Activated CD4-positive, alpha-beta T cell treated with anti-CD3 and anti-CD28 coated beads, Interleukin-10, Interleukin-2, amounts not matched to agents 100 ng/mL and 50 ng/mL, durations not matched to agents 16 hours and 8 hours (primary cell): ENCODE measurements at places on chromosomes 12 and 14.

GRCh38 chr12:71162832-71163763 is 5.3 kb upstream of the TSPAN8 start:
- no peak for DNase-seq

- no peak for DNase-seq
Observed at GRCh38 chr12:13241833-13242488, 45.4 kb downstream of the EMP1 start.

GRCh38 chr12:84842406-84843013 is 70.1 kb downstream of the SLC6A15 start:
- peak; percentile 48 for DNase-seq

DNA sequence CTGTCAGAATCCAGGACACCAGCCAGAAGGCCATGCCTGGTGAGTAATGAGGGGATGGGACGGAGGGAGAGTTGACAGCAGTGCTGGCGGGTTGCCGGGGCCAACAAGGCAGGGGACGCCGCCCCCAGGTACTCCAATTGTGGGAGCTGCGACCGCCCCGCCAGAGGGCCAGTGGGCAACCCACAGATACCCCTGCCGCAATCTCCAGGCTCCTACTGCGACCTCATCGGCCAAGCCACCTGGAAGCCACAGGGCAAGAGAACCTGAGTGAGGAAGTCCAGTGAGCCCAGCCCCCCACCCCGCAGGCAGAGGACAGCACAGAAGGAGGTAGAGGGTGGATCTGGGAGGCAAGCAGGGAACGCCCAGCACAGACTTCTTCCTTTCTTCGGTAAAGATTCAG is 103.0 kb downstream of the RIMBP2 start:
- DNase-seq: no peak

GRCh38 chr12:106897981-106898901 is 57.5 kb upstream of the TMEM263 start:
- no peak for DNase-seq

DNA sequence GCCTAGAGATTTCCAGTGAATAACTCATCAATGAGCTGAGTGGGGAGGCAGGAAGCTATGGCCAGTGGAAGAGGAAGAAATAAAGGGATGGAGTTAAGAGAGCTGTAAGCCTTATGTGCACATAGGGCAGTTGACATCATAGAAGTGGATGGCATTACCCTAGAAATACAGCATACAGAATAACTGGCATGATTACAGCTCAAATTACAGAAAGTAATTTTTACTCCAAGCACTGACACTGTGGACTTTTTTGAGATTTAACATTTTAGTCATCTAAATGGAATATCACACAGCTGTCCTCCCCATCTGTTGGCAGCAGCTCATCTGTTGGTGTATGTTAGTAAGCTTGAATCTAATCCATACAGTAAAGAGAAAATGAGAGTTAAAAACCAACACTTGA is 5.4 kb upstream of the IPO8 start:
- DNase-seq: no peak

GRCh38 chr12:30003321-30003720 is 219.6 kb upstream of the TMTC1 start:
- DNase-seq: no peak

GRCh38 chr14:31994391-31995033 is 82.6 kb upstream of the ARHGAP5 start:
- no peak for DNase-seq

- peak; percentile 83 for DNase-seq
Observed at GRCh38 chr12:47904713-47905709, at the start of gene VDR. VDR (minus strand) TSS chr12:47904994; CDS start chr12:47879113, 25,881 bp downstream.

DNA sequence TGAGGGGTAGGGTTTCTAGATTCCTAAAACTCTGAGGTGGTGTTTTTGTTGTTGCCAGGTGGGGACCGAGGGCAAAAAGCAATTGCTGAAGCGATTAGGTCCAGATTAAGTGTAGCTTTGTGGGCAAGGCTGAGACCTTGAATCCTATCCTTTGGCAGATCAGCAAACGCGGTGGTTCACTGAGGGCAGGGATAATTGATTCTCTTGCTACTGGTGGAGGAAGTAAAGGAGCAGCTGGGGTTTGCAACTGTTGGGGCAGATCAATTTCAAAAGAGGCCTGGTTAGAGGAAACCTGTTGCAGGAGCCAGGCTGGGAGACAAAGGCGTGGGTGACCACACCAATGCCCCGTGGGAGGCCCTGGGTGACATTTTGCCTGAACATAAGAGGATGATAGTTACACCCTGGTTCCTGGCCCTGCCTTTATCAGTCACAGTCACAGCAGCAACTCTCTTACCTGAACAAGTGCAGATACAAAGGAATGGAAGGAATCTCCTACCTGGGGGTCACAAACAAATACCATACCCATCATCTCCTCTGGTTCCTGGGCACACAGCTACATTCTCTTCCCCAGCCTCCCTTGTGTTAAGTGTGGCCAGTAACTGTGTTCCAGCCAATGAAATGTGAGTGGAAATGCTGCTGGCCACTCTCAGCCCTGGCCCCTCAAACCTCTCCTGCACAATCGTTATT is 43.3 kb upstream of the RASSF3 start:
- no peak for DNase-seq

GRCh38 chr14:55441286-55441685 is 870 bp upstream of the TBPL2 start:
- no peak for DNase-seq

GRCh38 chr12:115752156-115752555 is 525.3 kb downstream of the MED13L start:
- no peak for DNase-seq

DNA sequence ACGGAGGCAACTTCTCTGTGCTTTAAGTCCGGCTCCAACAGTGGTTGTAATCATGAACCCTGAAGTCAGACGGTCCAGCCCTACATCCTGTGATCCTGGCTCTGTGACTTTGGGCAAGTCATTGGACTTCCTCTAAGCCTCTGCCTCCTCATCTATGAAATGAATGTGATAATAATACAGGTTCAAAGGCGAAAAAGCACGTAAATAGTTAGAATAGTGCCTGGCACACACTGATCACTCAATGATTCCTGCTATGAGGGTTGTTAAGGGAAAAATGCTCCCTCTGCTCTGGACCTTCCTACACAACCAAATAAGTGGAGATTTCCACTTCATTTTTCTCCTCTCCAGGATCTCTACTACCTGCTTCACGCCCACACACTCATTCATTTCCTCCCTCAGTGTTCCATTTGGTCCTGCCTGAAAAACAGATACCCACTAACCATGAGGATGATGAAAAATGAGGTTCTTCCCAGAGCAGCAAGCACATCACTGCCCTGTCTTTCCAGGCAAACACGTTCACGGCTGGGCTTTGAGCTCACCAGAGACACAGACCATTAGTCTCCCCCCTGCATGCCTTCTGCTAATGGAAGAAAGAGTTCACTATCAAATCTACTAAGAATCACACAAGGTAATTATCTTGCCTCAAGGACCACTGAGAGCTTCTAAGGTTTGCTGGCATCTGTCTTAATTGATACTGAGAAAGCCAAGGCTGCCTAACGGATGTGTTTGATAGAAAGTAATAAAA is 13.2 kb downstream of the NUAK1 start:
- no peak for DNase-seq

GRCh38 chr12:52142431-52142830 is 49.4 kb downstream of the KRT80 start:
- no peak for DNase-seq

- DNase-seq: no peak
Observed at GRCh38 chr12:7731486-7731885, 15.7 kb downstream of the CLEC4C start.

DNA sequence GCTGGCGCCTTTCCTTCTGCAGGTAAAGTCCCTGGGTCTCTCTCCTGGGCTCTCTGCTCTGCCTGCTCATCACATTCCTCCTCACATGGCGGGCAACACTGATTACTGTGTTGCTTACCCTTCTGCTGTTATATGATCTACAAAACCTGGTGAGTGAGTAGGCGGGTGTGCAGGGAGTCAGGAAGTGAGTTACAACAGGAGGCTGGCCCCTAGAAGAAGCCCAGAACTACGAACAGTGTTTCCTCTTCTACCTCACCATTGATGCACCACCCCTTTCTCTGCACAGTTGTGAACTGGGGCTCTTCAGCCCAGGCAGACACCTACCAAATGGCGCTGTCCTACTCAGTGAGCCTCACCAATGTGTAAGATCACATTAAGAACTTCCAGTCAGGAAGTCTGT is 4.9 kb upstream of the KLHL33 start:
- peak; percentile 42 for DNase-seq

DNA sequence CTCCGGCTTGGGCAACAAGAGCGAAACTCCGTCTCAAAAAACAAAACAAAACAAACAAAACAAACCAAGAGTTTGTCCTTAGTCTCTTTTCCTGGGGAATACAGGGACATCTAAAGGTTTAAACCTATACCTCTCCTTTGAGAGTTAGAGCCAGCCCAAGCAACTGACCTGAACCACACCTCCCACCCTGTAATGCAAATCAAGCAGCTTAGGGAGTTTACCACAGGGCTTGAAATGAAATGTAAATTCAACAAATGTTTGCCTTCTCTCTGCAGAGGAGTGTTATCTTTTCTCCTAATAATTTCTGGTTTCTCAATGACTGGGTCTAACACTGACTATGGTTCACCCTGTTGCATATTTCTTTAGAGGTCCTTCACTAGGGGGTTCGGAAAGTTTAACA is 16.7 kb downstream of the PPP1CC start:
- DNase-seq: no peak

DNA sequence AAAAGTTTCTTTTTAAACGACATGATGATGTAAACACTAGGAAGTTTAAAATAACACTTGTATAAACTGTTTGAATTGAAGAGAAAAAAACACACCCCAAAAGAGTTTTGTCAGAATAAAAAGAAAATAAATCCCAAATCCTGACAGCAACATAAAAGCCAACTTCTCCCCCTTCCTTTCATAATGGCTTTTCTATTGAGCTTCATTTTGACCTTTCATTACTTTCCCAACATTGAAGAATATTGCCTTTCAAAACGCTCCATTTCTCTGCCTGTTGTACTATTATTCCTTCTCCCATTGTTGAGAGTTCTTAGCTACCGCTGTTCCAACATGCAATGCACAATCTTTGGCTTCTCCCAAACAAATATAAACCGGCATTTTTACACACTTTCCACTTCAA is 448.5 kb downstream of the BCAT1 start:
- no peak for DNase-seq

- DNase-seq: no peak
Observed at GRCh38 chr14:78342879-78343278, 172.7 kb downstream of the NRXN3 start.

DNA sequence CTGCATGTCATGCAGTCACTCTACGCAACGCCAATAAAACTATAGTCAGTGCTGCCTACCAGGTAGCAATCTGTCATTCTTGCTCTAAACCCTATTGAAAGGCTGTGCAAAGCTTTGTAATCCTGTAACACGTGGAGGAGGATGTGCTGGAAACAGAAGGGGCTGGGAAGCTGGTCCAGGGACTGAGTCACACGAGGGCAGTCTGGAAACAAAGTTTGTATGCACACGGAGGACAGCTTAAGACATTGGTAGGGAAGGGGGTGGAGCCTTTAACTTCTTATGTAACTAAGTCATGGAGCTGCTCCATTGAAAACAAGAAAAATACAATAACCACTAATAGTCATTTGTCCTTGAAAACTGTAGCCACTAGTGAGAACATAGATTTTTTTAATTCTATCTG is 128.0 kb downstream of the BCAT1 start:
- DNase-seq: no peak

DNA sequence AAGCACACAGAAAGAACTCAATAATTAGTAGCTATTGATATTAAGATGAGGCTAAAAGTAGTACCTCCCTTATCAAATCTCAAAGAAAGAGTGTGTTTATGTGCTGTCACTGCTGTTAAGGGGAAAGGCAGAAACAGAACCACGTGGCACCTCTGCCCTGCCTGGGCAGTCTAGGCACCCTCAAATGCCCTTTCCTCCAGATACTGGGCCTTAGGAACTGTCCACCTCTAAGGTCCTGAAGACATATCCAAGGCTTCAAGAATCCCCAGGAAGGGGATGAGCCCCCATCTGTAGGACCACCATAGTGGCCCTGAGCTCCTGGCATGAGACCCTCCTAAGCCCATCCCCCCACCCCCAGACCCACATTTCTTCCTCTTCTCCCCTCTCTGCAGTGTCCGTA is 29.1 kb downstream of the NGB start:
- no peak for DNase-seq

- DNase-seq: no peak
Observed at GRCh38 chr12:118371321-118372282, 1.1 kb downstream of the TAOK3 start.

DNA sequence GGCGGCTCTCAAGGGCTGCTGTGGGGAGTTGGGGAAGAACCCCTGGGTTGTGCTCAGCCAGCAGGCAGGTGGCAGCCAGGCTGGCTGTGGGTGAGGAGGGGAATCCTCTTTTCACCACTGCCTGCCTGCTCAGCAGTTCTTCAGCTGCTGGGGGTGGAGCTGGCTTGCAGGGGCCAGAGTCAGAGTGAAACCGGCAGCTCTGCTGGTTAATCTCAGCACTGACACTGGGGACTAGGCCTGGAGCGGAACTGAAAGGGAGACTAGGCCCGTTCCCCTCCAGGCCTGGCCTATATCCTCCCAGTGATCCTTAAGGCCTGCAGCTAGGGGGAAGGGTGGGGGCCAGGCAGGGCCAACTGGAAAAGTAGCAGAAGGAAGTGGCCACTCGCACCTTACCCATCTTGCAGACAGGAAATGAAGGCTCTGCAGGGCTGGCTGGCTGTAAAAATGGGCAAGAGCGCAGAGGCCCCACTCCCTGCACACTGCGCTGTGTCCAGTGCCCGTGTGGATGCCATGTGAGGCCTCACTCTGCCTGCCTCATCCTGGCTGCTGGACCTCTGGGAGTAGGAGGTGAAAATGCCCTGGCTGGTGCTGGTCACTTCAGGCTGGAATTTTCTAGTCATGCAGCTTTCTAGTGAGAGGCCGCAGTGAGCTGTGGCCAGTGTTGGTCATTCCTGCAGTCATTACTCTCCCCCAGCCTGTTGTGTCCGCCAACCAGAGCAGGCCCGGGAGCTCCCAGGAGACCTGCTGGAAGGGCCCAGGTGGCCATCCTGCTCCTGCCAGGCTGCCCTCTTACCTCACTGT is 39.4 kb downstream of the SH2B3 start:
- DNase-seq: peak; percentile 96

- no peak for DNase-seq
Observed at GRCh38 chr12:49871263-49871561, 28.3 kb upstream of the BCDIN3D start.

GRCh38 chr12:124481772-124482566 is 85.4 kb downstream of the NCOR2 start:
- DNase-seq: no peak

GRCh38 chr14:57462551-57462950 is 31.1 kb downstream of the CCDC198 start:
- no peak for DNase-seq

- no peak for DNase-seq
Observed at GRCh38 chr14:32507029-32507984, 178.2 kb downstream of the AKAP6 start.

- DNase-seq: no peak
Observed at GRCh38 chr12:92058664-92059063, 87.0 kb downstream of the BTG1 start.
